Activated T-cell treated with anti-CD3 and anti-CD28 coated beads, Interleukin-2, amount 50 U/mL, for 1 hour (primary cell): ENCODE measurements at places on chromosomes 1 and 21.

GRCh38 chr1:53545663-53546408, 86.6 kb downstream of the DMRTB1 start:
- no peak for DNase-seq

DNA sequence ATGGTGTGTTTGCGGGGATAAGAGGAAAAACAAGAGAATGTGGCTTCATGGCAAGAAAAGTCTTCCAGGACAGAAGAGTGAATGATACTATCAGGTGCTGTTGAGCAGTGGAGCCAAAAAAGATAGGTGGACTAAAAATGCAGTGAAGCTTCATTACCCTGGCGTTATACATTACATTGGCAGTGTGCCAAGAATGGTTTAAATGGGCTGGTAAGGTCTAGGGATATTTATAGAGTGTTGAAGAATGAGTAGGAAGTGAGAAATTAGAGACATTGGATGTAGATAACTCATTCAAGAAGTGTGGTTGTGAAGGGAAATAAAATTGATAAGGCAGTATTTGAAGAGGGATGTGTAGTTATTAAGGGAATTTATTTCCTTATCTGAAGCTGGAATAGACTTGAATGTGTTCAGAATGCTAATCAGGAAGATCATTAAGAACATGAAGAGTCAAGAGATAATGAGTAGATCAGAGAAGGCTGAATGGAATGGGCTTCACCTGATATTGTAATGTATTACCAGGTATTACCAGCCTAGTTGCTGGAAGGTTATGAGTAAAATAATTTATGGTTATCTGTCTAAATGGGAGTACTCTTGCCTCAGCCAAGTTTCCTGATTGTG, 72.7 kb downstream of the MAST2 start:
- no peak for DNase-seq

GRCh38 chr1:67676287-67676686, 8.7 kb upstream of the GADD45A start:
- no peak for DNase-seq

DNA sequence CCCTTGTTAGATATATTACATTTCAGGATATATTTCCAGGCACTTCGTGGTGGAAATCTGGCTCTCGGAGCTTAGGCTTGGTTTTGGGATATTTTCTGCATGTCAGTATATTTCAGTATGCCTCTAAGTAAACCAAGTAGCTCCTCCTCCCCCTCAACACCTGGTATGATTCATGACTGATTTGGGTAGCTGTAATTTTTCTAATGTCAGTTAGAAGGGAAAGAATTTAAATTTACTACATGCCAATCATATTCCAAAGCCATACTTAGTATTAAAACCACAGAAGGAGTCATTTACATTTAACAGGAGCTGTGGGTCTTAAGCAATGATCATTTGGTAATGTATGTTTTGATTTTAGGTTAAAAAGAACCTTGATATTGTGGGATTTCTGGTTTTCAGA, 40.6 kb downstream of the ST6GALNAC3 start:
- no peak for DNase-seq

DNA sequence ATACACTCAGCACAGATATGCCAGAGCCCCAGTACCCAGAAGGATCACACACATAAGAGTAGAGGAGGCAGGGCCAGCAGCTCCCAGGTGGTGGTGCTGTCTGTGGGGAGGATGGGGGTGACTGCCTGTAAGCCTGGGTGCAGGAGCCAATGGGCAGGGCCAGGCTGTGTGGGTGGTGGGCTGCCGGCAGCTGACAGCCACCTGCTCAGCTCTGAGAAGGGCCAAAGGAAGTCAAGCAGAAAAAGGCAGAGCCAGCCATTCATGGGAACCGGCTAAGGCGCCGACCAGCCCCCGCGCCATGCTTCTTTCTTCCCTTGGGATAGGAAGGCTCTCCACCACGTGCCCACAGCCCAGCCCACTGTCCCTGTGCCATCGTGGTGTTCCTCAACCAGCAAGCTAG, 14.1 kb downstream of the PIK3C2B start:
- DNase-seq: no peak

DNA sequence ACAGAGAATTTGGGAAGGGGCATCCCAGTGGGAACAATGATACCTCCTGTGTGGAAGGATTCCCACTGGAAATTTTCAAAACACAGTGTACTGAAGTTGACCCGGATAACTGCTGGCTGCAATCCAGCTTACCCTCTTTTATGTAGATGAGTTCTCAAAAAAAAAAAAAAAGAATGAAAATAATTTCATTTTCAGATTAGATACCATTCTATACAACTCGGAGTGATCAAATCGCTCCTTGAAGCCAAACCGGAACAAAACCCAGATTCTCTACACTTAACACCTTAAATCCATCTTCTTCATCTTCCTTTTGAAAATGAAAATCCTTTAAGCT, 69.1 kb downstream of the KAZN start:
- no peak for DNase-seq

DNA sequence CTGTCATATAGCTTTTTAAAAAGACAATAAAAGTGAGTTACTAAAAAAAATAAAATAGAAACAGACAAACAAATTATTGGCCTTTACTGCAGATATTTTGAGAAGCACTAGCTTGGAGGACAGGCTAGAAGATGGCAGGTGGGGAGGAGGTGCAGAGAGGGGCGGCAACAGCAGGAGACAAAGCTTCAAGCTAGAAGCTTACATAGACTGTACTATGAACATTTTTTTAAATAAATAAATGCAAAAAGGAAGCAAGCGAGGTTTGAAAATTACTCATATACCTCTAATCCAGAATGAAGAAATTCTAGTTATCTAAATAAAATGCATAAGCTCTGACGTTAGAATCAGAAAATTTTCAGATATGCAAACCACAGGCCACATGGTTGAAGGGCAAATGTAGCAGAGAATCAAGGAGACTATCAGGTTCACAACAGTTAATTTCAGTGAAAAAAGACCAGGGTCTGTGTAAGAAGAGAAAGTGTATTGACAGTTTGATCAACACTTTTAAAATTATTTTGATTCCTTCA, 54.9 kb downstream of the NRIP1 start:
- DNase-seq: no peak

DNA sequence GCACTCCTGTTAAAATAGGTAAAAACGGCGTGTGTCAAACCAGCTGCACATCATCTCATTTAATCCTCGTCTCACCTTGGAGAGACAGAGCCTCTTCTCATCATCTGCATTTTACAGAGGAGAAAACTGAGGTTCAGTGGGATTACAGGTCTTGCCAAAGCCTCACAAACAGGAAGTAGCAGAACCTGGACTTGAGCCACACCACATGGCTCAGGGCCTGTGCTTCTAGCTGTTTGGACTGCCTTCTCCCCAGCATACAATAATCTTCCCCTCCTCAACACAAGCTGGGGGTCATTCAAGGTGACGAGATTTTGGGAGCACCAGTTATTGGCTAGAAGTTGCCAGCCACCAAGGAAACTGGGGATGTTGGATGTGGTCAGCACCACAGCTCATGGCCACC, 167.9 kb upstream of the ZC3H12A start:
- no peak for DNase-seq

DNA sequence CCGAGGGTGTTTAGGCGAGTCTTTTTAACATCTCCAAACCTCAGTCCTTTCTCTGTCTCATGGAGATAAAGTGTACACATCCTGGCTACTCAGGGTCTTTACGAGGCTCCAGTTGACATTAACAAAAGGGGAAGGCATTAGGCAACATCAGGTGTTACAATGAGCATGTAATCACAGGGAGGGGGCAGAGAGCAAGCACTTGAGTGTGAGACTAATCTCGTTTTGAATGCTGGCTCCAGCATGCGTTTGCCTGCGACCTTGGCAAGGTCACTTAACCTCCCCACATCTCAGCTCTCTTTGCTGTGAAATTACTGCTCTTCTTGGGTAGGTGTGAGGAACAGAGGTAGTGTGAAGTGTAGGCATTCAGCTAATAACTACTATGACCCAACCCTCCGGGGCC, 3.1 kb downstream of the TNNT2 start:
- no peak for DNase-seq

DNA sequence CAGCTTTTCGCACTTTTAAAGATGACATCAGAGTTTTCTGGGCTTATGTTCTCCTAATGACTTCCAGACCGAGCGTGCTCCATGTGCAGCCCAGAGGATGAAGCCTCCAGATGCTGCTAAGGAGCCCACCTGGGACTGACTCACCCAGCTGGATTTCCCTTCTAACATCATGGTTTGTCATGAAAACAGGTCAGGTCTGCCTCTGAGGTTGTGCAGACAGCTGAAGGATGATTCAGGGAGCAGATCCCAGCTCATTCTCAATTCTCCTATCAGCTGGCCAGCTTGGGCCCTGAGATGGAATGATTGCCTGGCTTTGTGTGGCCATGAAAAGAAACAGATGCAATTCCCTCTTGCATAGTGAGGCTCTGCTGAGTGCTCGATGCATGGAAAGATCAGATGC, 123.9 kb upstream of the DUSP10 start:
- no peak for DNase-seq

DNA sequence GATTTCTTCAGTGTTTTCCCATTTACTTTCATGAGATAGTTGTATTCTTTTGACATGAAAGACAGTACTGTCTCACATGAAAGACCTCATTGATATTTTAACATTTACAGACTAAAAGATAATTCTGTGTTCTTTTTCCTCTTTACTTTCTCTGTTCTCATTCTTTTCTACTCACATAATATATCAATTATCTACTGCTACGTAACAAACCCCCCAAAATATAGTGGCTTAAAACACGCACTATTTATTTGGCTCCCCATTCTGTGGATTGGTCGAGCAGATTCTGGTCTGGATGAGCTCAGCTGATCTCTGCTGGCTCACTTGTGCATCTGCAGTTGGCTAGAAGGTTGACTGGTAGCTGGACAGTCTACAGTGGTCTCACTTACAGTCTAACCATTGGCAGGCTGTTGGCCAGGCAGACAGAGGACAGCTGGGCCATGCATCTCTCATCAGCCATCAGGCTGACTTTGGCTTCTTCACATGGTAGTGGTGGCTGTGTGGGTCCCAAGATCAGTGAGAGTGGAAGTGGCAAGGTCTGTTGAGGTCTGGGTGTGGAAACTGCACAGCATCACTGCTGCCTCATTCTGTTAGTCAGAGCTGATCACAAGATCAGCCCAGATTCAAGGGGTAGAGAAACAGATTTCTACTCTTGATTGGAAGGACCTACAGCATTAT, 63.2 kb downstream of the MPZL1 start:
- no peak for DNase-seq

- no peak for DNase-seq
Measured at GRCh38 chr1:6080469-6080868, 34.8 kb downstream of the KCNAB2 start.

DNA sequence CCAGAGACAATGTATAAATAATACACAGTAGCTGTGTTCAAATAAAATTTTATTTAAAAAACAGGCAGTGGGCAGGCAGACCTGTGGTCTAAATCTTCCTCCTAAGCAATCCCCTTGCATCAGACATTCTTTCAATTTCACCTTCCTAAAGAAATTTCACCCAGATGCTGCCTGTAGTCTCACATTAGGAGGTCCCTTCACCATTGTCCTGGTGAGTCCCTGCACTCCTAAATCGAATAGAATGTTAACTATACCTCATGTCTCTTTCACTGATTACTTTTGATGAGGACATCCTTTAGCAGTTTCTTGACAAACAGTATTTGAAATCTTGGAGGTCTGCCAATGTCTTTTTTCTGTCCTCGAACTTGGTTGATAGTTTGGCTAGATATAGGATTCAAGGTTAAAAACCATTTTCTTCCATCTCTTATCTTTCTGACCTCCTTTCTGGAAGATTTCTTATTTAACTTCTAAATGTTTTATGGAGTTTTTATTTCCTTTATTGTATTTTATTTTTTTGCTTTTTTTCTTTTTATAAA, 77.5 kb downstream of the LPGAT1 start:
- DNase-seq: no peak

DNA sequence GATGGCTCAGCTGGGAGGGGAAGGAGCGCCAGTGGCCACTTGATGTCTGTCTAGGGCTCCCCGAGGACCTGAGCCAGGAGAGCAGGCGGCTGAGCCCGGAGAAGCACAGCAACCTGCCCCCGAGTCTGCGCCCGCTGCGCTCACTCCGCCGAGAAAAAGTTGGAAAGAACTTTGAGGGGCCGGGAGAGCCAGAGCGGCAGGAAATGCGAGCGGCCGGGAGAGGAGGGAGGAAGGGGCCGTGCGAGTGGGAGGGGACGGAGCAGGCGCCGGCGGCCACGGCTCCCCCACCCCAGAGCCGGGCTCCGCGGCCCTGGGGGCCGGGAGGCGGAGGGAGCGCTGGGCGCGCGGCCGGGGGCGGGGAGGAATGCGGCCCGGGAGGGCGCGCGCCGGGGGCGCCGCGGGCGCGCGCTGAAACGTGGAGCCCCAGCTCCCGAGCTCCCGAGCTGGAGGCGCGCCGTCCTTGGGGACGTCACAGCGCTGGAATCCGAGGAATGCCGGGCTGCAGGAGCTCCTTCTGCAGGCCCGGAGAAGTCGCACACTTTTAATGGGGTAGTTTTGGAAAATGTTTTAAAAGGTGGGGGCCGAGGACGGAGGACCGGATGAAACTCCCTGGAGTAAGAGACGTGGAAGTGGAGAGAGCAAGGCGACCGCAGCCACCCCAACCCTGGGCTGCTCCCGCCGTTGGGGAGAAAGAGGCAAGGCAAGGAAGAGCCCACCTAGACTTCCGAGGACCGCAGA, at the start of gene PTPN14:
TSS of gene PTPN14 (minus strand) at position 167 of the 738 bp plus-strand sequence. CDS start 86,799 bp downstream, outside the sequence.
- DNase-seq: no peak

DNA sequence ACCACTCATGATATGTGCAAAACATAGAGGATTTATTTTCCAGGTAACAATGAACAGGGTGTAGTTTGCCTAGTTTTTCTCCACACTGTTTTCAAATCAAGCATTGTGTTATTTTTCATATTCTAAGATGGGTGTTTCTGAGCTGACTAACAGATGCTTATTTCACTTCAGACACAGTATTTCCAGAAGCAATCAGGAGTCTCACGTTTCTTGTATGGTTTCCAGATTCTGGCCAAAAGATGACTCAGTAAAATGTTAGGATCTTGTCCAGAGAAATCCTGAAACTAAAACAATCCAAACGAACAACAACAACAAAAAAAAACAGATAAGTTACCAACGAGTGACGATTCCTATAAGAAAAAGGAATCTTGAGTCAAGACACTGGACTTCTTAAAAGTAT, 5.3 kb downstream of the UTS2 start:
- DNase-seq: no peak

- no peak for DNase-seq
Measured at GRCh38 chr1:10843697-10844096, 47.3 kb upstream of the CASZ1 start.

DNA sequence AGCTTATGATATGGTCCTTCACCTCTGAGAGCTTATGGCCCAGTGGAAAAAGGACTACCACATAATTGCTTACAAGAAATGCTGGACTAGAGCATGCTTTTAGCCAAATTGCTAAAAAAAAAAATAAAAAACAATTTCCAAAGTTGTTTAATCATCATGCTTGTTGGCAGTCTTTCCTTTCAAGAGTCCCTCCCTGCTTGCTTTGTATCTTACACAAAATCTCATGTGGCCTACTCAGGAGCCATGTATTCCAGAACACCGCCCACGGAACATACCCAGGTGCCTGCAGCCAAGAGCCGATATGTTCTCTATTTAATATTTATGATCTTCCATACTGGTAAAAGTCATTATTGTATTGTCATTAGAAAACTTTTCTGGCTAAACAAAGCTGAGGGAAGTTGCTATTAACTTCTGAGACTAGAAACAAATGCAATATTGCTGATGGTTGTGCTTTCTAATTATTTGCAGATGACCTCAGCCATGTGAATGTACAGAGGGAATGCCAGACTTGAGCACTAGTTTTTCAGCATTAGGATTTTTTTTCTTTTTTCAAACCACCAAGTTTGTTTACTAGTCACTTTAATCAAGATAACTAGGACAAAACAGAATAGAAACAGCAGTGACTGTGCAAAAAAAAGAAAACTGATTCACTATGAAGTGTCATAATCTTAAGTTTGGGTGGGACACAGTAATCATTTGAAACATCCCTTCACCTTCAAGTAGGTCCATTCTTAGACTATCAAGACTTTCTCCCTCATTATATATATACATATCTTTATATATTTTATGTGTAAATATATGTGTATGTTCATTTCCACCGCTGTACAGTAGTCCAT, 129.3 kb upstream of the GORAB start:
- no peak for DNase-seq
